ENCODE measurements at places on chromosomes 5 and 9. TPM values are rescaled to one million over a fixed set of nuclear protein-coding genes. Genes with fewer than 3 reads are reported as not detected.

ENHO gene
- total RNA-seq = 53.4 TPM

- no peak for DNase-seq
Measured at GRCh38 chr5:15737036-15737821, 237.2 kb downstream of the FBXL7 start.

DNA sequence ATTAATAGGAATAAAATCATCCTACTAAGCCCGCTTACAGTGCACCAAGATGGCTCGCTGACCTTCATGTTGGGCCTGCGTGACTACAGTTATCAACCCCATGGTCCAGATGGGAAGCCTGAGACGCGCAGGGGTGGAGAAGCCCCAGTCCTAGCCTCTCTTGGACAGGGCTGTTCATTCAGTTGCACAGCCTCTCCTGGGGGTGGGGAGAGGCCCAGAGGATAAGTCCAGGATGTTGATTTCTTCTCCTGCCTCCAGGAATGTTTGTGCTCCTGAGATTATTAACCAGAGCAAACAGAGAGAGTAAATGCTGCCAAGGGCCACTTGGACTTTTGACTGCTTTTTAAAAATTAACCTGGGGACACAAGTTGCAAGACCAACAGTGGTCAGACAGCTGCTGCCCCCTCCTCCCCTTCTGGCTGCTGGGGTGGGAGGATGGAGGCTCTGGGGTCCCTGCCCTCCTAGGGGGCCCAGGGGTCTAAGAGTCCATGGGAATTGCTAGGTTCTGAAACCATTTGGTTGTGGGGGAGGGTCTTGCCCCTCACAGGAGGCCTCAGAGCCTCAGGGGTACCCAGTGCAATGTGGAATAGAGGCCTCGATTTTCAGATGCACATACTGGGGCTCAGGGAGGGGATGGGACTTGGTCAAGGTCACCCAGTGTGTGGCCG, 2.8 kb upstream of the AMBP start:
- no peak for DNase-seq

DNA sequence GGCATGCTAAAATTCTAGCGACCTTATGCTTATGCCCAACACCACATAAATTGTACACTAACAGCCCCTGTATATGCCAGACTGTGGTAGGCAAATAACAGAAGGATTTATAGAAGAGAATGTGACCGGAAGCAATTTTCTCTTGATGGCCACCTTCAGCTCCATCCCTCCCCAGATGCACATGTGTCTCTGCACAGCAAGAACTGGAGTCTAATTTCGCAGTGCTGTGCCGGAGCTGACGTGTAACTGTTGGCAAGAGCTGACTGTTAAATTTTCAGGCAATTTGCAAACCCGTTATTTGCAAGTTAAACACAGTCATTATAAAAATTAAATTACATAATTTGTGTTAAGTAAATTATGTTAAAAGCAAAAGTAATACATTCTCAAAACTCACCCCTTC, 48.4 kb downstream of the PCA3 start:
- DNase-seq = no peak

ARHGEF37 gene
- total RNA-seq = 1.2 TPM

- no peak for DNase-seq
Measured at GRCh38 chr5:170195961-170196360, 36.8 kb upstream of the C5orf58 start.

LAMC3 gene
- total RNA-seq = 2.4 TPM

GRCh38 chr9:133948131-133948530, 44.0 kb downstream of the VAV2 start:
- DNase-seq = no peak

GRCh38 chr5:15791274-15791673, 291.3 kb downstream of the FBXL7 start:
- no peak for DNase-seq

GRCh38 chr9:6944896-6945295, 187.1 kb downstream of the KDM4C start:
- DNase-seq = no peak

DNA sequence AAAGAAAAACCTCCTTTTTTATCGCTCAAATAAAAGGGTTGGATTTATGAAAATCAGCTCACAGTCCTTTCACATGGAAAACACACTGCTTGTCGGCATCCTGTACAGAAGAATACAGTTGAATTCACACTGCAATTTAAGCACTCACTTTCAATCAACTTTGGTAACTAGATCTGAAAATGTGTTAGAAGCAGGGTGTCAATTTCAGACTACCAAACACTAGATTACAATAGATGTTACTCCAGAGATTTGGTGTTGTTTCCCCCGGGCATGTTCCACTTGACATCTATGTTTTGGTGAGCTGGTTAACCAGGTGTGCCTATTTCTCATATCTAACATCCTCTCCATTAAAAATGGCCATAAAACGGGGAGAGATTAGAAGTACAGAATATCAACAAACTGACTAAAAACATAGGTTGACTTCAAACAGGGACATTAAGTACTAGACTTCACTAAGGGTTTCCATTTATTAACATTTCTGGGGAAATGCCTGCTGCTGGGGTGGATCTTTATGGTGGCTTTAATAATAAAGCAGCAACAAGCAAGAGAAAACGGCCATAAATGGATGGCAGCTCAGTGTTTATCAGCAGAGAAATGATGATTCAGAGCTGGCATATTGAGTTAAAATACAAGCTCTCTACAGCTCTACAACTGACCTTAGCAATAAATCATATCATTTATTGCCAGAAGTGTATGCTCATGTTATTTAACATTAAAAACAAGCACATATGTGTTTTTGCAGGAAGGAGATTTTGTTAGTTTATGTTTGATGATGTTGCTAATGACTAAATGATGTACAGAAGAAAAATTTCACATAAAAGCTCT, 158.8 kb downstream of the SLF1 start:
- no peak for DNase-seq

GRCh38 chr9:131545003-131545785, at the start of gene PRRT1B:
PRRT1B (plus strand) TSS chr9:131545523; CDS start chr9:131545616, 93 bp downstream.
- no peak for DNase-seq

CHMP5 gene
- total RNA-seq = 119 TPM

GRCh38 chr9:127783111-127784008, 2.5 kb upstream of the CDK9 start:
- no peak for DNase-seq

PCDHB12 gene
- 12.6 TPM for total RNA-seq

- no peak for DNase-seq
Measured at GRCh38 chr5:999032-999501, 9.5 kb upstream of the NKD2 start.

GRCh38 chr5:153985498-153985897, 53.2 kb downstream of the FAM114A2 start:
- DNase-seq = no peak

GRCh38 chr9:134600836-134601638, 40.6 kb upstream of the COL5A1 start:
- DNase-seq = no peak

UBE2QL1 gene
- 39.1 TPM for total RNA-seq

SPOCK1 gene
- 37.9 TPM for total RNA-seq

LCN12 gene
- not detected for total RNA-seq

- DNase-seq = no peak
Measured at GRCh38 chr5:39440958-39441624, 16.3 kb upstream of the DAB2 start.

- DNase-seq = no peak
Measured at GRCh38 chr5:42641336-42642005, 115.1 kb upstream of the CCDC152 start.

GRCh38 chr9:80376180-80376579, 804.4 kb downstream of the TLE4 start:
- no peak for DNase-seq

DNA sequence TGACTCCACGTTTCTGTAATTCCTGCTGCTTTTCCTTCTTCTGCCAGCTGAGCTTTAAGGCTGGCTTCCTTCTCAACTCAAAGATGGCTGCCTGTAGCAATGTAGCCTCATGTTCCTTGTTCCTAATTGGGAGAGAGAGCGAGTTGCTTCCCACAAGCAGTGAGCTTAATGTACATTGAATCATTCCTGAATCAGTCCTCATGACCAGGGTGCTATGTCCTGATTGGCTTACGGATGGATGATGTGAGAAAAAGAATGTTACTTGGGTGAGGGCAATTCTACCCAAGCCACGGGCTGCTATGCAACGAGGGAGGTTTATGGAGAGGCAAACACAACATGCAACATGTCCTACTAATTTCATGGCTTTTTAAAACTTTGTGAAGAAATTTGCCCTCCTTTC, 356.2 kb downstream of the RASEF start:
- no peak for DNase-seq

DNA sequence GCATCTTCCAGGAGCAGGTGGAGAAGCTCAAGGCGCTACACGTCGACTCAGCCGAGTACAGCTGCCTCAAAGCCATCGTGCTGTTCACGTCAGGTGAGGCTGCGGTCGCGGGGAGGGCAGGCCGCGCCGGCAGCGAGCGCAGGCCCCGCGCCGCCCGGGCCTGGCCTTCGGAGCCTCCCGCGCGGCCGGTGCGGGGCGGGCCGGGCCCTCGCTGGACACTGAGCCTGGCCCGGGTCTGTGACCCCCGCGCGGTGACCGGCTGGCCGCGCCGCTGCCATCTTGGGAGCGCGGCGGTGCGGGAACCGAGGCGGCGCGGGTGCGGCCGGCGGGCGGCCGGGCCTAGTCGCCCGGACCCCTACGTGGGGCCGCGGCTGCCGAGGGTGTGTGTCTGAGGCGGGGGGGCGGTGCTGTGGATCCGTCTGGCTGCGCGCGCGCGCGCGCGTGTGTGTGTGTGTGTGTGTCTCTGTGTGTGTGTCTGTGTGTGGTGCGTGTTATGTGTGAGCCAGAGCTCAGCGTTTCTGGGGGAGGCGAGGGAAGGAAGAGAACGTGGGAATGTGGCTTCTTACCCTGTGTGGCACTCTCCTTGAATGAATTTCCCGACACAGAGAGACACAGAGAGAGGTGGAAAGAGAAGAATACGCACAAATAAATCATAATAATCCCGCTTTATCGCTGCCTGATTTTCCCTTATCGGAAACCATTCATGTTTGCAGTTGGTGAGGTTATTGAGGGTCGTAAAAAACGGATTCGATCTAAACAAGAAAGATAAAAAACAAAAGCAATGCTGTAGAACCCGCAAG, 5.5 kb downstream of the NR2F1 start:
- DNase-seq = no peak

DNA sequence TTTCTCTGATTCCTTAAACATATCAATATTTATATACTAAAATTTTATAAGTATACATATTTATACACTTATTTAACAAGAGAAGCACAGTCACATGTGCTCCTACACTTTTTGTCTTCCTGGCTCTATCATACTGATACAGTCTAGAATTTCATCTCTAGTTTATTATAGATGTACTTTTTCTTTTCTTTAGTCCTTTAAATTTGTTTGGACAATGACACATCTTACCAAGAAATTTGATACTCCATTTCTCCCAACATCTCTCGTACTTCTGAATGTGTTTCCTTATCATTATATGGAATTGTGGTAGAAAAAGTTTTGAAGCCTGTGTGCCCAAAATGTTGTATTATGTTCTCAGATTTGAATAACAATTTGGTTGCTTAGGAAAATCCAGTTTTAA, 104.6 kb downstream of the DMRT2 start:
- no peak for DNase-seq

GRCh38 chr5:61303346-61303745, 28.7 kb upstream of the ZSWIM6 start:
- DNase-seq = no peak

DNA sequence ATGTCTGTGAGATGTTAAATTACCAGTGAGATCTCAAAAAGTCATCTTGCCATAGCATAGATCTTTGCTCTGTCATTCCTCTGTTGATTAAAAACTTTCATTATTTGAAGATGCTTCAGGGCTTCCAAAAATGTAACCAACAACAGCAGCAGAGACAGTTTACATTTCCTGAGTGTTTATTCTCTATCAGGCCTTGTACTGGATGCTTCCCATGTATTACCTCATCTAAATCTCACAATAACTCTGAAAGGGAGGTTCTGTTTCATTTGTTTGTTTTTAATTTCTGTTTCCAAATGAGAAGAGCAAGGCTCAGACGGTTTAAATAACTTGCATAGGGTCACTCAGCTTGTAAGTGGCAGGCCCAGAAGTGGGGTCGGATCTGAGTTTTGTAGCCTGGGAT, 45.2 kb downstream of the MRRF start:
- DNase-seq = no peak

GRCh38 chr9:87109231-87109631, 161.9 kb upstream of the GAS1 start:
- DNase-seq = no peak

- no peak for DNase-seq
Measured at GRCh38 chr9:4168526-4168925, 131.3 kb downstream of the GLIS3 start.

DNA sequence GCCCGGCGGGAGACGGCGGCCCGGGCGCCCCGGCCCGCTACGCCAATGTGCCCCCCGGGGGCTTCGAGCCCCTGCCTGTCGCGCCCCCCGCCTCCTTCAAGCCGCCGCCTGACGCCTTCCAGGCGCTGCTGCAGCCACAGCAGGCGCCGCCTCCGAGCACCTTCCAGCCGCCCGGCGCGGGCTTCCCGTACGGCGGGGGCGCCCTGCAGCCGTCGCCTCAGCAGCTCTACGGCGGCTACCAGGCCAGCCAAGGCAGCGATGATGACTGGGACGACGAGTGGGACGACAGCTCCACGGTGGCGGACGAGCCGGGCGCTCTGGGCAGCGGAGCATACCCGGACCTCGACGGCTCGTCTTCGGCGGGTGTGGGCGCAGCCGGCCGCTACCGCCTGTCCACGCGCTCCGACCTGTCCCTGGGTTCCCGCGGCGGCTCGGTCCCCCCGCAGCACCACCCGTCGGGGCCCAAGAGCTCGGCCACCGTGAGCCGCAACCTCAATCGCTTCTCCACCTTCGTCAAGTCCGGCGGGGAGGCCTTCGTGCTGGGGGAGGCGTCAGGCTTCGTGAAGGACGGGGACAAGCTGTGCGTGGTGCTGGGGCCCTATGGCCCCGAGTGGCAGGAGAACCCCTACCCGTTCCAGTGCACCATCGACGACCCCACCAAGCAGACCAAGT, 723 bp downstream of the SNX18 start:
- peak; percentile 74 for DNase-seq

- DNase-seq = no peak
Measured at GRCh38 chr5:164637931-164638521, 1132.6 kb downstream of the MAT2B start.

- no peak for DNase-seq
Measured at GRCh38 chr9:12975496-12975895, 200.7 kb downstream of the LURAP1L start.

GADD45G gene
- 4.5 TPM for total RNA-seq
